ENCODE measurements at places on chromosomes 3 and 15.
A peak's percentile ranks its signal among the peaks of the same experiment; 100 is the strongest.

DNA sequence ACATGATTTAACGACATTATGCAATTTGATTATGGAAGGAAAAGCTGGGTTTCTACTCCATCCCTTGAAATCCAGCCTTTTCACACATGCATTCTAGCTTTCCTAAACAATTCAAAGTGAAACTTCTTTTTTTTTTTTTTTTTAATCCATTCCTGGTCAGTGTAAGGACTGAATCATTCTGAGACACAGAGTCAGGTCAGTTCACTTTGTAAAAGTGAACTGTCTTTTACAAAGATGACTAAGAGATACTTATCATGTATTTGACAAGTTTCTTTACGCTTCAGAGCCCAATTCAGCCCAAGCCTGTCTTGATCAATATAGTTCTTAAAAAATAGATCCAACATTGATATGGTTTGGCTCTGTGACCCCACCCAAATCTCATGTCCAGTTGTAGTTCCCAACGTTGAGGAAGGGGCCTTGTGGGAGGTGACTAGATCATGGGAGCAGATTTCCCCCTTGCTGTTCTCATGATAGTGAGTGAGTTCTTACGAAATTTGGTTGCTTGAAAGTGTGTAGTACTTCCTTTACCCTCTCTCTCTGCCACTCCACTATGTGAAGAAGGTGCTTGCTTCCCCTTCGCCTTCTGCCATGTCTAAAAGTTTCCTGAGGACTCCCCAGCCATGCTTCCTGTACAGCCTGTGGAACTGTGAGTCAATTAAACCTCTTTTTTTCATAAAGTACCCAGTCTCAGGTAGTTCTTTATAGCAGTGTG lies 345.6 kb upstream of the THBS1 start:
- DNase-seq: no peak

DNA sequence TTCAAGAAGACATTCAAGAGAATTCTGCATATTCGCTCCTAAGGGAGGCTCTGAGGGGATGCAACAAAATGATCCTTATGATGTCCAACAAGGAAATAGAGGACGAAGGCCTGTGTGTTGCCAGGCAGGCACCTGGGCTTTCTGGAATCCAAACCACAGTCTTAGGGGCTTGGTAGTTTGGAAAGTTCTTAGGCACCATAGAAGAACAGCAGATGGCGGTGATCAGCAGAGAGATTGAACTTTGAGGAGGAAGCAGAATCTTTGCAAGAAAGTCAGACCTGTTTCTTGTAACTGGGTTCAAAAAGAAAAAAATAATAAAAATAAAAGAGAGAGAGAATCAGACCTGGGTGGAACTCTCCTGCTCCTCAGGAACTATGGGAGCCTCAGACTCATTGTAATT lies 11.7 kb upstream of the ATG7 start:
- DNase-seq: no peak

DNA sequence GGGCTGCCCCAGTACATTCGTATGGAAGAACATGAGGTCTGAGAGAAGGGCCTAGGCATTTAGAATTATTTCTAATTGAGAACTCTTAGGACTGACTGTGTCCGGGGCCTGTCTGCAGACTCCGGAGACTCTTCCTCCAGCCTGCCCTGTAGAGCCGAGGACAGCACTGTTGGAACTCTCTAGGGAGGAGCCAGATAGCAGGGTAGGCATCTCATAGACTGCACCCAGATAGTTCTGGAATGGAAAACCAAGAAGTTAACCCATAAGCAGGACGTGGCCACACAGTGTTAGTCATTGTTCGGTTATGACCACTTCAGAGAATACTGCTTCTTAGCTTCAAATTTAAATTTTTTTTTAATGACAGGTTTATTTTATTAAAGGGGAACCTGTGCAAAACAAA lies 59.5 kb downstream of the SNRK start:
- DNase-seq: peak; percentile 37

DNA sequence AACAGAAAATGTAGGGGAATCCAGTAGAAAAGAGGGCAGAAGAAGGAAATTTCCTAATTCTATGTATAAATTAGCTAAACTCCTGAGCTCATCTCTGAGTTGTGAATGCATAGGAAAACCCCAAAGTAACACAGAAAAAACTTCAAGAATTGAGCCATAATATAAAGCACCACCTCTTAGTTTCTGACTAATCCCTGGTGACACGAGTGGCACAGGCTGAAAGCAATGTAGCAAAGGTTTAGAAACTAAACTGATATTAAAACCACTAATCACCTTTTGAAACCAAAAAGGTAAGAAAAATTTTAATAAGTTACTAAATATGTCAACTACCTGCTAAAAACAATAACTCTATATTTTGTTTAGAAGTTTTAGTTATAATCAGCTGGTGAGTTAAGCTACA lies 255.6 kb upstream of the NECTIN3 start:
- no peak for DNase-seq

DNA sequence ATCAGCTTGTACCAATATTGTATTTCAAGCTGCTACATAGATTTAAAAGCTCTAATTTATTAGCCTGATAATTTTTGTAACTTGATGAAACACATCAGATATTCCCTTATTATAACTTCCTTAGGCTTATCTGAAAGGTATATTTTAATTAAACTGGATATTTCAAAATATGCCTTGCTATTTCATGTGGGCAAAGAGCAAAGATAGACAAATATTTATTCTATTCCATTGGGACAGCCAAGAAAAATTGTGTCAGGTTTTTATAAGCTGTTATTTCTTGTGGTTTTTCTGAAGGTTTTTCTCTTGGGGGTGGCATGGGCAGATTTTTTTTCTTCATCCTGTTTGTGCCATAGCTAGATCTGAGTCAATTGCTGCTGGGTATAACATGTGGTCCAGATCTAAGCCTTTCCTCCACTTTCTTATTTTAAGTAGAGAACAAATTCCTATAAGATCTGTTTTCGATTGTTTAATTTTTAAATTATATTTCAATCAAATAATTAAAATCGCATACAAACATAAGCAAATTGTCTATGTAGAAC lies 249.5 kb downstream of the NAALADL2 start:
- no peak for DNase-seq

- DNase-seq: no peak
Measured at GRCh38 chr3:160697637-160698380, 20.8 kb downstream of the ARL14 start.

- DNase-seq: no peak
Measured at GRCh38 chr15:83610132-83610531, 43.8 kb upstream of the ADAMTSL3 start.

DNA sequence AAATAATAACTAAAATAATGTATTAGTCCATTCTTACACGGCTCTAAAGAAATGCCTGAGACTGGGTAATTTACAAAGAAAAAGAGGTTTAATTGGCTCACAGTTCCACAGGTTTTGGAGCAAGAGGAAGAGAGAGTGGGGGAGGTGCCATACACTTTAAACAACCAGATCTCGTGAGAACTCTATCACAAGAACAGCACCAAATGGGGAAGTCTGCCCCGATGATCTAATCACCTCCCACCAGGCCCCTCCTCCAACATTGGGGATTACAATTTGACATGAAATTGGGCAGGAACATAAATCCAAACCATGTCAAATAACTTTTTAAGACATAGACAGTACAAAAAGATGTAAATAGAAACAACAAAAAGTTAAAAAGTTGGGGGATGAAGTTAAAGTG lies 63.2 kb downstream of the ILDR1 start:
- DNase-seq: no peak

- DNase-seq: no peak
Measured at GRCh38 chr15:39361497-39361896, 219.4 kb upstream of the THBS1 start.

GRCh38 chr15:64009798-64010261 lies 36.5 kb downstream of the DAPK2 start:
- peak; percentile 72 for DNase-seq

DNA sequence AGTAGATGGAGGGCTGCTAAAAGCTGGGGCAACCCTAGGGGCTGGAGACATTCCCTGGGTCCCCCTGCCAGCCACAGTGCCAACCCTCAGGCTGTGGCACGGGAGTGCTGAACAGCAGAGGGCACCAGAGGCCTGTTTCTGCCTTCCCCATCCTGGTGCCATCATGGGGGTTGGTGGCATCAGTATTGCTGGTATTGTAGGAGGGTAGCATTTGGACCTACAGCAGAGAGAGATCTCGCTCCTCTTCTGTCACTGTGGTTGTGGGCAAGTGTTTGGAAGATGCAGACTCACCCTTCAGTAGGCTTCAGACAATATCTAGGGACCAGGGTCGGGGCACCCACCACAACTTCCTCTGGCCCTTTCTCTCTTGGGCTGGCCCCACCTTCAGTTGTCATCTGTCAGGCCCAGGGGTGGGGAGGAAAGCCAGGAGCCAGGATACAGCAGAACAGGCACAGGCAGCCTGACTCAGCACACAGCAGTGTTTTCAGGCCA lies 123.5 kb downstream of the RPLP1 start:
- DNase-seq: peak; percentile 81

DNA sequence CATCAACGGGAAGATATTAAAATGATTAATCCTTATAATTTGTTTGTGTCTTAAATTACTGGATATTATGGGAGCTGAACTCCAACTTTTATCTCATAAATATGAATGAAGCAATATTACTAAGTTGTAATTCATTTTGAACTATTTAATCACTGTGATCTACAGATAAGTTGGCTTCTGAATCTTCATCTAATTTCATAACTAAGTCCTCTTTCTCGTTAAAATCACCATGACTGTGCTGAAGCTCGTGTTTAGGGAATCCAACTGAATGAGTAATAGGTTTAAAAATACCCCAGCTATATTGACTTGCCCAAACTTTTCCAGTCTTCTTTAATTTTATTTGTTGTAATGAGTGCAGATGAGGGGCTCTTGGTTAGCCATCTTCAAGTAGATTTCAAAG lies 14.1 kb downstream of the MDFIC2 start:
- DNase-seq: no peak

- no peak for DNase-seq
Measured at GRCh38 chr3:141083226-141083625, 32.1 kb downstream of the SPSB4 start.

GRCh38 chr3:56269755-56270535 lies 198.3 kb downstream of the ERC2 start:
- no peak for DNase-seq

DNA sequence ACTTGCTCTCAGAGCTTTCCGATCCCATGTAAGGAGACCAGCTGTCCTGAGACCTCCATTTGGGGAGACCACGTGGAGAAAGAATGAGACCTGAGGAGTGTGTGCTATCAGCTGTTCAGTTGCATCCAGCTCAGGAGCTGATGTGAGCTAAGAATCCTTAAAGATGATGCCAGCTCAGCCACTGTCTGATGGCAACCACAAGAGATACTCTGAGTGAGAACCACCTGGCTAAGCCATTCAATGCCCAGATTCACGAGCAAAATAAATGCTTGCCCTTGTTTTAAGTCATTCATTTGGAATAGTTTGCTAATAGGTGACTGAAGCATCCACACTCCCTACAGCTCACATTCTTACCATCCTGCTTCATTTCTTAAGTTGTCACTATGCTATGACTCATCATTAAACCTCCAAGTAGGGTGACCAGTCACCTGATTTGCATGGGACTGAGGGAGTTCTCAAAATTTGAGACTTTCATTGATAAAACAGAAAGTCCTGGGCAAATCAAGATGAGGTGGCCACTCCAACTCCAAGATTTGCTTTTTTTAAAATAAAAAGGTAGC lies 56.4 kb downstream of the SPTSSB start:
- no peak for DNase-seq

GRCh38 chr3:6287088-6287875 lies 573.6 kb upstream of the GRM7 start:
- DNase-seq: no peak

- DNase-seq: no peak
Measured at GRCh38 chr3:108096532-108097321, 5.9 kb upstream of the CD47 start.

DNA sequence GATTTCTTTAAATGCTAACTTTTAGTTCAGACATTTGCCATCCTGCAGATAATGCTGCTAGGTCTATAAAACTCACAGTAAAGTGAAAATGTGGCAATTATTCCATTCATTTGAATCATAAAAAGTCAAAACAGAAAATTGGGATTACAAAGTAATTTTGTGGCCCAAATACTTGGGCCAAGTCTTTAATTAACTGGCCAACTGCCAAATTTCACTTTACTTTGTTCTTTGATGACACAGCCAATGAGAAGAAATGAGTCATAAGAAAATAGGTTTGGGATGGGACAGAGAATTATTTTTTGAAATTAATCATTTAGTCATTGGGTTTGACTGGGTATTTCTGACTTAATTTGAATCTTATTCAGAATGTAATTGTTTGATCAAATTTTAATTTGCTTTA lies 89.8 kb upstream of the SLC2A2 start:
- no peak for DNase-seq

DNA sequence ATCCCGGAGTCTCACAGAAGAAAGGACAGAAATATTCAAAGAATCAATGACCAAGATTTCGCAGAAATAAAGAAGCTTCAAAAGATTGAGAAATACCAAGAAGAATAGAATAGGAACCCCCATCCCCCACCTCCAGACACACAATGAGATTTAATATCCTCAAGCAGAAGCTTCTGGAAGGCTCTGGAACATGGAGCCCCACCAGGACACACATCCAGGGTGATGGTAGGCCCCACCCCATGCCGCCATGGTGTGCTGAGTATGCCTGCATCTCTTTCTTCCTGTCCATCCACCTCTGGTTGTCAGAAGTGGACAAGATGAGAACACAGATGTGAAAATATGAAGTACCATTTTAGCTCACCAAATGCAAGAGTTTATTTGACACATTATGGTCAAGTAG lies 19.3 kb downstream of the PRR23E start:
- DNase-seq: no peak

GRCh38 chr15:80822256-80822655 lies 43.1 kb downstream of the CEMIP start:
- DNase-seq: no peak

All from stimulated activated CD8-positive, alpha-beta memory T cell treated with anti-CD3 and anti-CD28 coated beads, Interleukin-4, amount 100 ng/mL, for 48 hours (primary cell).